ENCODE measurements at places on chromosomes 1 and 21.

GRCh38 chr21:28821276-28822122 is 171.2 kb downstream of the LTN1 start:
- peak; percentile 53 for DNase-seq

GRCh38 chr1:198337886-198338285 is 181.1 kb downstream of the NEK7 start:
- DNase-seq = no peak

- no peak for DNase-seq
These were observed 8.7 kb downstream of the KIF21B start for GRCh38 chr1:201014816-201015200.

DNA sequence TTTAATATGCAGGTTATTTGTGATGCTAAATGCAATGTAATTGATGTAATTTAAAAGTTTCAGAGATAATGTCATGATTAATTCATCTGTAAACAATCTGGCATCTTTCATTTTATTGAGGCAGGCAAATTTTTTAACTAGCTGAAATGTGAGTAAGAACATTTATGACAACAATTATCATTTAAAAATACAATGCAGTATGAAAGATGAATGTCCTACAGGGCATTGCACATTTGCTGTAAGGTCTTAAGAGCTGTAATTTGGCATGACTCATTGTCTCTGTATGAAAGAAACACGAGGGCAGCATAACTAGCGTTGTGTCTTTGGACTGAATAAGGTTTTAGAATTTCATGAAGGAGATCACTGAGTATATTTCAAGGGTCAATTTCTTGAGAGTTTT is 642.8 kb downstream of the PLA2G4A start:
- DNase-seq = peak; percentile 74

GRCh38 chr1:64933296-64934070 is 32.9 kb downstream of the JAK1 start:
- peak; percentile 90 for DNase-seq

GRCh38 chr1:31703431-31704270 is at the start of gene COL16A1:
Gene COL16A1 (minus strand): TSS chr1:31704017. CDS start chr1:31702193, 1,824 bp downstream.
- DNase-seq = peak; percentile 53

DNA sequence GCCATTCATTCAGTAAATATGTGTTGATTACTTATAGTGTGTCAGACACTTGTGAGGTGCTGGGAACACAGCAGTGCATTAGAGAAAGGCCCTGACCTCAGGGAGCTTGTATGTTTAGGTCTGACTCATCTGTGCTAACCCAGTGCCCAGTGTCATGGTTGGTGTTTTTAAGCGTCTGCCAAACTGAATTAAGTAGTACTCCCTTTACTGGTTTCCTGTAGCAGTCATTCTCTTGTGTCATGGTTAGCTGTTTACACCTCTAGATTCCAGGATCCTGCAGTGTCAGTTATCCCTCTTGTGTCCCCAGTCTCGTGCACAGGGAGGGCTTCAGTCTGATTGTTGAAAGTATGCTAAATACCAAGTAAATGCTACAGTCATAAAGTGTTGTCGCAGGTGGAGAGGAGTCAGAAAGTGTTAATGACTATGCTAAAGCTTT is 14.2 kb downstream of the UCK2 start:
- DNase-seq = peak; percentile 69

DNA sequence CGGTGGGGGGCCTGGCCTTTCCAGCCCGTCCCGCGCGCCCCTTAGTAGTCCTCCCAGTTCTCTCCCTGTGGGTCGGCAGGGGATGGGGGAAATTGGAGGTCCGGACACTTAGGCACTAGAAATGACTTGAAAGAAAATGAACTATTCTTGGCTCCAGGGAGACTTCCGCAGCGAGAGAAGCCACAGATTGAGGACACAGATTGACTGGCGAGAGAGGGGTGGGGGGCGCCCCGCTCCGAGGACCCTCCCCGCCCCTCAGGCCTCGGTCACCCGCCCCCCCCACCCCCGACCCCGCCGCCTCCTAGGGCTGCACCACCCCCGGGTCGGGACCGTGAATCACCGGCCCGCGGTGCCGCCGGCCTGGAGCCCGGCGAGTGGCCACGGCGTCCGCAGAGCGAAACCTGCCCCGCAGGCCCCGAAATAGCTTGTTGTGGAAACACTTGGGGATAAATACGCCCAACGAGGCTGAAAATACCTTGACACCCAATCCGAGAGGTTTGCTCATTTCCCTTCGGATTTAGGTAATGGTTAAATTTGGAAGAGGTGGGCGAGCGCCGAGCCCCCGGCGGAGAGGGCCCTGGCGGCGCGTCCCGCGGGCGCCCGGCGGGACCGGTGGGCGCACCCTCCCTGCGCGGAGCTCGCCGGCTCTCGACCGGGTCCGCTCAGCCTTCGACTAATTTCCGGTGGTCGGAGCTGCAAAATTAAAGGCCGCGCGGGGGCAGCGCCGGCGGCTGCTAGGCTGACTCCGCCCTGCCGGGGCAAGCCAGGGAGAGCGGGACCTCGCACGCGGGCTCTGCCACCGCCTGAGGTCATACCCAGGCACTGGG is at the start of gene GFI1:
GFI1 (minus strand) TSS at position 675 of the 827 bp plus-strand sequence. CDS start 3,438 bp downstream, outside the sequence.
- DNase-seq = peak; percentile 47

DNA sequence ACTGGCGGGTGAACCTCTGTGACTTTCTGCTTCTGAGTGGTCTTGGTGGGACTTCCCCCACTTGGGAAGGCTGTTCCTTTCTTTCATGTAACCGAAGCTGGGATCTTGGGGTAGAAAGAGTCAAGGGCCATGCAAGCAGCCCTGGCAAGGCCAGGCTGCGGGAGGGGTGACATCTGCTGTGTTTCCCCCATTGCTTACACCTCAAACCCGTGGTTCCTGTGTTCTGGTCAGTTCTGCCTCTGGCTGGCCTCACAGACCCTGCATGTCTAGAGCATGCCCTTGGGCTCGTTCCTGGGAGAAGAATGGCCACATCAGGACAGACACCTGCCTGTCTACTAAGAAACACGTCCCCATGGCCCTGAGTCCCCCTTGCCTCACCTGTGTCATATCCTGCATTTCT is 207.7 kb downstream of the DYRK1A start:
- DNase-seq = no peak

All from EL (cell line).